ENCODE measurements at places on chromosomes 1 and 21. TPM values are rescaled to one million over a fixed set of nuclear protein-coding genes. Genes with fewer than 3 reads are reported as not detected.

DNA sequence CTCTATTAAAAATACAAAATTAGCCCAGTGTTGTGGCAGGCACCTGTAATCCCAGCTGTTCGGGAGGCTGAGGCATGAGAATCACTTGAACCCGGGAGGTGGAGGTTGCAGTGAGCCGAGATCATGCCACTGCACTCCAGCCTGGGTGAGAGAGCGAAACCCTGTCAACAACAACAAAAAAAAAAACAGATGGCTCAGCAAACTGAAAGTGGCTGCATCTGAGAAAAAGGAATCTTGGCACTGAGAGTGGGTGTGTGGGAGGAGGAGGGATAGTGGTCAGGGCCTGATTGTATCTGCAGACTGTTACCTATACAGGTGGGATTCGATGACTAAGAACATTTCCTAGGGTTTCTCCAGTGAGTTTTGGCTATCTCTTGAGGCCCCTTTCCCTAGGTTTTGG, 122.2 kb upstream of the BARHL2 start:
- no peak for DNase-seq

DNA sequence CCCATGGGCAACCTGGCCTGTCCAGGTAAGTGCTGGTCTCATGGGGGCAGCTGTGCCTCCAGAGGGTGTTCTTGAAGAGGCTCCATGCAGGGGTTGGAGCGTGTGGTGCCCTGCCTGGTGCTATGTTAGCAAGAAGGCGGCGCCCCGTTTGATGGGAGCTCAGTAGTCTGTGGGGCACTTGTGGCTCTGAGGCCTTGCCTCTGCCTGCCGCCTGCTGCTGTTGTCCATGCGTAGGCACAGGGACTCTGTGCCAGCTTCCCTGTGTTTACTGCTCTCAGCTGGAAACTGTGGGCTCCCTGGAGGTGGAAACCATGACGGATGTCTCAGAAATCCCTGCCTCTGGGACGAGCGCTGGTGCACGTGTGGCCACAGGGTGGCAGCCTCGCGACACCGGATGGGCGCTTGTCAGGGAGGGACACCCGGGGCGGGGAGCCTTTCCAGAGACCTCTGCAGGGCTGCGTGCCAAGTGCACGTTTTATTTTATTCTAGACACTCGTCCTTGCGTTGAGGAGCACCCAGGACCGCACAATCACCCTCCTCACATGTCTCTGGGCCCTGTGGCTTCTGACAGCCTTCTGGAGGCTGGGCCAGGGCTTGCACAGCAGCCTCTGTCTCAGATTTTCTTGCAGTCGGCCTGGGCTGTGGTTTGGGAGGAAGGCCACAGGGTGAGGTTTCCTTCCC, 27.1 kb downstream of the SNAP47 start:
- DNase-seq = peak; percentile 84

DNA sequence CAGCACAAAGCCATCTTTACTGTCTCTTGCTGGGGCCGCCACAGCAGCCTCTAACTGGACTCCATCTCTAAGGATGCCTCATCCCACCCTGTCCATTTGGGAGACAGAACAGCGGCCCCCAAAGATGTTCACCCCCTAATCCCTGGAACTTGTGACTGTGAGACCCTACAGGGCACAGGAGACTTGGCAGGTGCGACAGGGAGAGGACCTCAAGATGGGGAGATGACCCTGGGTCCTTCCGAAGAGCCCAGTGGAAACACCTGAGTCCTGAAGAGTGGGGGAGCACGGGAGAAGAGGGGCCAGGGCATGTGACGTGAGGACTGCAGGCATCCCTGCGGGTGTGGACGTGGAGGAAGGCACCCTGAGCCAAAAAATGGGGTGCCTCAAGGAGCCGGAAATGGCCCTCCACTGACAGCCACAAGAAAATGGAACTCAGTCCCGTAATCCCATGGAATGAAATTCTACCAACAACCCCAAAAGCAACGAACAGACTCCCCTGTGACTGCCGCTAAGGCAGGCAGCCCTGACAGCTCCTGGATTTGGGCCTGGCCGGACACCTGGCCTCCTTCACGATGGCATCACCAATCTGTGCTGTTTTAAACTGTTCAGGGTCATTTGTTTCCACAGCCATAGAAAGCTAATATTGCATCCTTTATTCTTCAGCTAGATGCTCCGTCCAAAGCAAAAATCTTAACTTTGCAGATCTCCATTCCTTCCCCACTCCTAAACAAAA, 34.0 kb downstream of the C2CD2 start:
- no peak for DNase-seq

DNA sequence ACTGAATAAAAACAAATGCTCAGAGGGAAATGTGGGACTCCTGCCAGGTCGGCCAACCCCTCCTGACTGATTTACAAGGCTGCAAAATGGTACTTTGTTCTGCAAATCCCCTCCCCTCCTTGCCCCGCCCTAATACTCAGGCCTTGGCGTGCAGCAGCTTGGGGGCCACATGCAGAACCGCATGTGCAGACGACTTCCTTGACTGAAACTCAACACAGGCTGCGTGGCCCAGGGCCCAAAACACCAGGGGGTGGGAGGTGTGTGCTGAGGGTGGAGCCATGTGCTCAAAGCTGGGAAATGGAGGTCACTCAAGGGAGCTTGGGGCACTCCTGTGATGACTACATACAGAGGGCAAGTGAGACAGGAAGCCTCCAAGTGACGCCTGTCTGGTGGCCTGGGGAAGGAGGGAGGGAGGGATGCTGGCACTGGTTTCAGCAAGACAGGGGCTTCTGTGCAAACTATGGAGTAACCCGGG, 87.2 kb downstream of the MRPL37 start:
- DNase-seq = no peak

BARHL2 gene
- polyA plus RNA-seq = not detected

KLHDC7A gene
- not detected for polyA plus RNA-seq

Data from CD4-positive, CD25-positive, alpha-beta regulatory T cell (primary cell).